ENCODE measurements at places on chromosomes 7 and 10. TPM values are rescaled to one million over a fixed set of nuclear protein-coding genes. Genes with fewer than 3 reads are reported as not detected.

SAP25 gene
- 102 TPM for total RNA-seq

SH2D4B gene
- total RNA-seq, result 0.11 TPM

C7orf57 gene
- not detected for total RNA-seq

TMEM254 gene
- 12.8 TPM for total RNA-seq

GNGT1 gene
- total RNA-seq, result not detected

EBLN1 gene
- not detected for total RNA-seq

KAZALD1 gene
- total RNA-seq, result not detected

FAM25A gene
- total RNA-seq, result not detected

ADAM12 gene
- not detected for total RNA-seq

CYP17A1 gene
- not detected for total RNA-seq

TIMM23B gene
- 30.1 TPM for total RNA-seq

LLCFC1 gene
- total RNA-seq, result not detected

TMEM270 gene
- total RNA-seq, result not detected

PDZD7 gene
- total RNA-seq, result 1.4 TPM

PTPN20 gene
- 3.8 TPM for total RNA-seq

PGAM2 gene
- total RNA-seq, result 3.3 TPM

OIT3 gene
- total RNA-seq, result not detected

AMPH gene
- total RNA-seq, result not detected

TRIL gene
- total RNA-seq, result not detected

GARIN1A gene
- total RNA-seq, result 3.6 TPM

INTS15 gene
- 61.8 TPM for total RNA-seq

PLAU gene
- 0.30 TPM for total RNA-seq

MACROH2A2 gene
- total RNA-seq, result 6.7 TPM

HYAL4 gene
- total RNA-seq, result not detected

ANKRD22 gene
- not detected for total RNA-seq

GRID1 gene
- not detected for total RNA-seq

PIP gene
- not detected for total RNA-seq

SLC18A3 gene
- not detected for total RNA-seq

SEMA3A gene
- total RNA-seq, result 0.10 TPM

MAGI2 gene
- 0.58 TPM for total RNA-seq

FGFR2 gene
- not detected for total RNA-seq

CHAT gene
- not detected for total RNA-seq

SEMA3D gene
- total RNA-seq, result not detected

PNLIPRP2 gene
- not detected for total RNA-seq

NPY4R gene
- not detected for total RNA-seq

CDNF gene
- total RNA-seq, result 6.2 TPM

SPDYE5 gene
- total RNA-seq, result 0.26 TPM

STAG3 gene
- 12.1 TPM for total RNA-seq

ZNF736 gene
- total RNA-seq, result 51.9 TPM

C10orf53 gene
- not detected for total RNA-seq

UBE2H gene
- total RNA-seq, result 46.3 TPM

SCART1 gene
- 4.2 TPM for total RNA-seq

HERPUD2 gene
- 65.2 TPM for total RNA-seq

EPHA1 gene
- total RNA-seq, result 44.8 TPM

ICA1 gene
- not detected for total RNA-seq

GFRA1 gene
- not detected for total RNA-seq

STEAP1 gene
- total RNA-seq, result not detected

TYSND1 gene
- total RNA-seq, result 34.5 TPM

MTURN gene
- 18.0 TPM for total RNA-seq

Data from naive thymus-derived CD8-positive, alpha-beta T cell (primary cell).